Renal cortical epithelial cell (primary cell): ENCODE measurements at places on chromosomes 12 and 14. TPM values are rescaled to one million over a fixed set of nuclear protein-coding genes. Genes with fewer than 3 reads are reported as not detected.

Gene PCK2
- total RNA-seq = 18.5 and 28.0 TPM in 2 replicates

Gene SYCP3
- total RNA-seq = 0.15 TPM in 1 of 2 replicates, not detected in the other

Gene WNT1
- not detected in 2 replicates for total RNA-seq

Gene BBOF1
- total RNA-seq = 13.9 and 15.8 TPM in 2 replicates

Gene KCNMB4
- 1.0 and 1.2 TPM in 2 replicates for total RNA-seq

Gene TGM1
- total RNA-seq = 0.45 and 1.6 TPM in 2 replicates

Gene RFLNA
- 19.2 and 56.8 TPM in 2 replicates for total RNA-seq

Gene NDRG2
- 0.35 and 4.6 TPM in 2 replicates for total RNA-seq

Gene CFAP54
- 3.3 and 11.3 TPM in 2 replicates for total RNA-seq

Gene BCL2L14
- 0.17 and 0.40 TPM in 2 replicates for total RNA-seq

Gene ADAMTS20
- not detected in 2 replicates for total RNA-seq

Gene DYRK2
- total RNA-seq = 35.1 and 81.7 TPM in 2 replicates

Gene CCDC85C
- 11.0 and 11.6 TPM in 2 replicates for total RNA-seq

Gene LALBA
- not detected in 2 replicates for total RNA-seq

Gene ACSM4
- not detected in 2 replicates for total RNA-seq
